ENCODE measurements at places on chromosomes 5 and 9.

DNA sequence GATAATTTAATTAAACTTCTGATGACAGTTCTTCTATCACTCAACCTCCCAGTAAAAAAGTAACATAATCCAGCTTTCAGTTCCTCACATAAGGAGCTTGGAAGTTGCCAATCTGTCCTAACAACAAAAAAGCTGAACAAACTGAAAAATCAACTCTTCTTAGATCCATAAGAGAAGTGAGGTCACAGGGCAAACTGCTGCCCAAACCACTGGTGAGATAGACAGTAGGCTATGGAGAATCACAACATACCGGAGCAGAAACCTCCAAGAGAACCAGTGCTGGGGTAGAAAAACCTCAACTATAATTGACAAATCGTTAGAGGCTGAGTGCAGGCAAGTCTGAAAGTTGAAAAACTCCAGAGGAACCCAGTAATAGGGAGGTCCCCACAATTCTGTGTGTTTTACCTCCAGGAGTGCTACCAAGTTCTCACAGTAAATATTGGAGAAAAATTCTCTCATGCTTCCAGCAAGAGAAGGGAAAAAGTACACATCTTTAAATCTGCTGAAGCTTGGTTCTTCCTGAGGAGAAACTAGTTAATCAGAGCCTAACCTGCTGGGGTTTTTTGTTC lies 300.0 kb downstream of the PDE4D start:
- DNase-seq, result no peak

GRCh38 chr5:82330530-82331270 lies 52.5 kb upstream of the RPS23 start:
- DNase-seq, result no peak

DNA sequence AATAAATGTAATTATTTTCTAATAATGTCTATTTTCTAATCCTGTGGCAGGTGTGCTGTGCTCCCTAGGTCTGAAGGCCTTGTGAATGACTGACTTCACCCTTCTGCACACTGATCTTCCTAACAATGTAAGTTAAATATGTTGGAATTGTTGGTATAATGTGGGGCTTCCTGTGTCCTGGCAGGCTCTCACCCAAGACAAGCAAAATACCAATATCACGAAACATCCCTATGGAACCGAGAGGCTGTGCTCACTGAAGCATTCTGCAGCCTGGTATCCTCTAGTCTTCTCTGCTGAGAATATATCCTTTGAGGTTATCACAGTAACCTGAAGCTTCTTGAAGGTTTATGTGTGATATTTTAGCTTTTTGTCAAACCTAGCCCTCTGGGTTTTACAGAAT lies 159.4 kb downstream of the GABRB2 start:
- DNase-seq, result no peak

DNA sequence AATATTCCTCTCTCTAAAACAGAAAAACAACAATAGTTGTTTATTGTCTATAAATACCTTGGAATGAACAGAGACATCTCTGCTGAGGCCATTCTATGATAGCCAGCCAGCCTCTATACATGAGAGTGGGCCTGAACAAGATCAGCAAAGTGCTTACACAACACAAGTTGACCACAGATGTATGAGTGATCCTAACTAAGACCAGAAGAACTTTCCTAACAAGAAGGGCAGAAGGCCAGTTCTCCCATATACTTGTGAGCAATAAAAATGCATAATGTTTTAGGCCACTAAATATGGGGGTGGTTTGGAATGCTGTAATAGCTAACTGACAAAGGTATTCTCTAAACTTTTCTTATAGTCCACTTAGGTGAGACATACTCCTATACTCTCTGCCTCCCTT lies 345.7 kb downstream of the SPATA31D1 start:
- DNase-seq, result no peak
